ENCODE measurements at places on chromosomes 3 and 15.

DNA sequence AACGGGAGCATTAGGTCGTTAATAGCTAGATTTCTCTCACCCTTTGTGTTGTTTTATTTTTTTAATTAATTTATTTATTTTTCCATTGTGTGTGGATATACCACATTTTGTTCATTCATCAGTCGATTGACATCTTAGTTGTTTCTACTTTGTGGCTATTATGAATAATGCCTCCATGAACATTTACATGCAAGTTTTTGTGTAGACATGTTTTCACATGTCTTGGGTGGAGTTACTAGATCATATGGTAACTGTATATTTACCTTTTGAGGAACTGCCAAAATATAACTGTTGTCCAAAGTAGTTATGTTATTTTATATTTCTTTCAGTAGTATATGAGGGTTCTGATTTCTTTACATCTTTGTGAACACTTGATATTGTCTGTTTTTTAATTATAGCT lies 18.8 kb downstream of the ZWILCH start:
- no peak for DNase-seq

DNA sequence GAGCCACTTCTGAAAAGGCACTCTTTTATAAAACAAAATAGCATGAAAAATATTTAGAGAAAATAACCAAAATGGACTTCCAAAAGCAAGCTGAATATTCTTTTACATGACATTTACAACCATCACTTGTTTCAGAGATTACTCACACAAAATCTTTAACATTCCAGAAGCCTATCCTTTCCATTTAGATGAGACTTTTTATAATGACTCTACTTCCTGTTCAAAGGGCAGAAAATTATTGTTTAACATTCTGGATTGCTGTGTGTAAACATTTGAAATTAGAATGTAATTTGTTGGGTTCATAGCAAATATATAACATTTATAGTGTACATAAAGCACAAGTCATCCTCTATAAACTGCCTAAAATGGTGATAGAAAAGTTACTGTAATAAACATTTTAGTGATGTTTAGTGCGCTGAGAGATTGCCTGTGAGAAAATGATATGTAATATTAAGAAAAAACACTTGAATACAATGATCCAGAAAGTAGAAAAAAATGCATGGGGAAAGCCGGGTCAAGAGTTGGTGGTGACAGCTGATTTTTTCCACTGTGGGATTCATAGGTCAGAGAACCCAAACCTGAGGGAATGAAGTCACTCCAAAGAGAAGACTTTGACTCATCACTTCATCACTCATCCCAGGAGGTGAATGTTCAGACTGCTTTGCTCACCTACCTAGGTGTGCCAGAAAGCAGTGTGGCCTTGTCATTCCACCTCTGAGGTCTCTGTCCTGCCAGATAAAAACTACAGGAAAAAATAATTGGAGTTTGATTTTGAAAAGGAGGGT lies 305.8 kb downstream of the ARPP21 start:
- DNase-seq, result no peak

- no peak for DNase-seq
These were observed 8.2 kb downstream of the KLHL40 start for GRCh38 chr3:42693530-42693930.

DNA sequence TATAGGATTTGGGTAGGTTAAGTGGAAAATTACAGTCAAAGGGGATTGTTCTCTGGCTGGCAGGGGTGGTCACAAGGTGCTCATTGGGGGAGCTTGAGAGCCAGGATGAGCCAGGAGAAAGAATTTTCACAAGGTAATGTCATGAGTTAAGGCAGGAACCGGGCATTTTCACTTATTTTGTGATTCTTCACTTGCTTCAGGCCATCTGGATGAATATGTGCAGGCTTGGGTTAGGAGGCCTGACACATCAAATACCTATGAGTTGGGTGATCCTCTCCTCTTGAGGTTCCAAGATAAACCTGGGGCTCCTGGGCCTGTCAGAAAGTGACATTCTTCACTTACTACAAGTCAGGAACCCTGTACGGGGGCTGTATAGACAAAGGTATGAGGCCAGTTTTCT lies 68.7 kb downstream of the CD200 start:
- no peak for DNase-seq
